ENCODE measurements at places on chromosomes 11 and 22. TPM values are rescaled to one million over a fixed set of nuclear protein-coding genes. Genes with fewer than 3 reads are reported as not detected.

DNA sequence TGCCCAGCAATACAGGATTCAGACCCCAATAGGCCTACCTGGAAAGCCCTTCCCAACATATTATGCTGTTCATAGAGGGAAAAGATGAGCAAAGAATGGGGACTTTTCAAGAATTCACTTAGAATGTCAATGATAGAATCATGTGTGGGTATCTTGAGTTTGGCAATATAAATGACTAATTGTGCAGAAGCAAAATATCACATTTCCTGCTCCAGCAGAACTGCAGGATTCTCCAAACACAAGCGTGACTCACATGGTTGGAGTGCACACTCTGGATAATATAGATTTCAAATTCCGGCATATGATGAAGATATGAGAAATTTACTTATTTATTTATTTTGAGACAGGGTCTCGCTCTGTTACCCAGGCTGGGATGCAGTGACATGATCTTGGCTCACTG lies 12.5 kb upstream of the APOL5 start:
- no peak for ATAC-seq

- no peak for ATAC-seq
Measured at GRCh38 chr11:9703280-9703679, 39.4 kb downstream of the SWAP70 start.

The SMC1B gene
- total RNA-seq: not detected

The ARHGEF12 gene
- 123 TPM for total RNA-seq

- no peak for ATAC-seq
Measured at GRCh38 chr22:45865561-45866125, 111.3 kb downstream of the WNT7B start.
